ENCODE measurements at places on chromosomes 11 and 22. TPM values are rescaled to one million over a fixed set of nuclear protein-coding genes. Genes with fewer than 3 reads are reported as not detected.

DNA sequence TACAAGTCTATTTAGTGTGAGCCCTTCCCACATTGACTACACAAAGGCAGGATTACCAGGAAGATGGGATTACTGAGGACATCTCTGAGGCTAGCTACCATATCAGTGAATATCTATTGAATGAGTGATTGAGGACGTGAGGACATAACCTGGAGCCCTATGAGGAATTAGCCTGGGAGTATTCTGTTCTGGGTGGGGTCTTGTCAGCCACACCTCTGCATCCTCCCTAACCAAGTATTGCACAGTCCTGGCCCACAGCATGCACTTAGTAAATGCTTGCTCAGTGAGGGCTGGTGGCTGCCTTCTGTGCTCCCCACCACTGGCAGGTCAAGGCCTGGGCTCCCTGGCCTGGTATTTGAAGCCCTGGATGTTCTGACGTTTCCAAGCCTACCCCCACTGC is 14.8 kb downstream of the DUSP18 start:
- no peak for DNase-seq

DNA sequence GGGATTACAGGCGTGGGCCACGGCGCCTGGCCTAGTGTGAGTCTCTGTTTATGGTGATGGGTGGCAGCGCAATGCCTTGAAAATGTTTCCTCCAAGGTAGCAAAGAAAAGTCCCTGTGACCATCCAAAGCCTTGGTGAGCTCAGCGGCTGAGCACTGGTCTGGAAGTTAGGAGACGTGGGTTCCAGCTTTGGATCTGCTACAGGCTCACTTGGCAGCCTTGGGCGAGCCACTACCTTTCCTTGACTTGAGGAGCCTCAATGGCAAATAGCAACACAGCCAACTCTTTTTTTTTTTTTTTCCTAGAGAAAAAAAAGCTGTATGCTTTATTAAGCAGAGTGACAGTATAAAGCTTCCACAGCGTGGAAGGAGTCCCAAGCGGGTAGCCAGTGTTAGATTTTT is 61.3 kb upstream of the RASD2 start:
- DNase-seq = no peak

Gene LUZP2
- 0.67 TPM for total RNA-seq

Gene CCDC86
- 10.3 TPM for total RNA-seq

Gene SNX32
- total RNA-seq = 0.54 TPM

Data from cardiac septum (tissue), 1 donor.